Activated T-cell treated with anti-CD3 and anti-CD28 coated beads for 1 hour (primary cell): ENCODE measurements at places on chromosomes 4 and X.

DNA sequence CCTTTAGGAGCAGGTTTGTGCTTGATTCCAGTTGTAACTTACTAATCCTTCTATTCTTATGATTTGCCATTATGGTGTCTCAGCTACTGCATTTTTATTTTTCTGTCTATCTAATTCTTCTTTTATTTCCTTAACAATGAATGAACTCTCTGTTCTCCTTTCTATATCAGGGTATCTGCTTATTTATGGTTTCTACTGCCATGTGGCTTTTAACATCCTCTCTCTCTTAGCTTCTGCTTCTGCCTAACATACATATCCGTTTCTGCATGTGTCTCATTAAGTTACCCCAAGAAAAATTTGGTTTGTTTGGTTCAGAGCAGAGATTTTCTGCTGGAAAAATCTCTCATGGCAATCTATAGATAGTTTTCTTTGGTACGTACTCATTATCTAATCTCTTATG lies 614.4 kb downstream of the RPA4 start:
- no peak for DNase-seq

- DNase-seq = no peak
These were observed 36.0 kb downstream of the TRIML1 start for GRCh38 chr4:188175288-188175687.

DNA sequence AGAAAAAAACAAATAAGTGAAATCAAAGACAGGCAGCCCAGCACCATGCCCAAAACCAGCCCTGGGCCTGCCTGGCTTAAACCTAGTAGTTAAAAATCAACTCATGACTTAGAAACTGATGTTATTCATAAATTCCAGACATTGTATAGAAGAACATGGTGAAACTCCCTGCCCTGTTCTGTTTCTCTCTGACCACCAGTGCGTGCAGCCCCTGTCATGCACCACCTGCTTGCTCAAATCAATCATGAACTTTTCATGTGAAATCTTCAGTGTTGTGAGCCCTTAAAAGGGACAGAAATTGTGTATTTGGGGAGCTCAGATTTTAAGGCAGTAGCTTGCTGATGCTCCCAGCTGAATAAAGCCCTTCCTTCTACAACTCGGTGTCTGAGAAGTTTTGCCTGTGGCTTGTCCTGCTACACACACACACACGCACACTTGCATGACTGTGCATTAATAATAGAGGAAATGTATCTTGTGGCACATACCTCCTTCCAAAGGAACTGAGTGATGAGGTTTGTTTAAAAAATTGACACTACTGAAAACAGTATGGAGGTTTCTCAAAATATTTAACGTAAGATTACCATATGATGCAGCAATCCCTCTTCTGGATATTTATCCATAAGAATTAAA lies 39.2 kb upstream of the UGT2B7 start:
- DNase-seq = no peak

DNA sequence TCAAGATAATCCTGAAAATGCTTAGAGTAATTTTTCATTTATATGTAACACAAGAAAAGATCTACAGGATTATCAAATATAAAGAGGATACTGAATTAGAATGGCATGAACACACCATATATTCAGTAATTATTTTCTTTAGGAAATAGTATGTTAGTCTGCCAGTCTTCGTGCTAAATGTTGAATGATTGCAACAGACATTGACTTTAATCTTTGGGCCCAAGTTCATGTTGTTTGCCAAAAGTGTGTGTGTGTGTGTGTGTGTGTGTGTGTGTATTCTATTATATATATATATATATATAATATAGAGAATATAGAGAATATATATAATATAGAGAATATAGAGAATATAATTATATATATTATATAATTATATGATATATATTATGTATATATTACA lies 186.6 kb downstream of the TMEM47 start:
- DNase-seq = no peak

GRCh38 chr4:10565166-10565780 lies 108.0 kb upstream of the ZNF518B start:
- no peak for DNase-seq

GRCh38 chr4:185775792-185776555 lies 36.0 kb downstream of the SORBS2 start:
- no peak for DNase-seq

DNA sequence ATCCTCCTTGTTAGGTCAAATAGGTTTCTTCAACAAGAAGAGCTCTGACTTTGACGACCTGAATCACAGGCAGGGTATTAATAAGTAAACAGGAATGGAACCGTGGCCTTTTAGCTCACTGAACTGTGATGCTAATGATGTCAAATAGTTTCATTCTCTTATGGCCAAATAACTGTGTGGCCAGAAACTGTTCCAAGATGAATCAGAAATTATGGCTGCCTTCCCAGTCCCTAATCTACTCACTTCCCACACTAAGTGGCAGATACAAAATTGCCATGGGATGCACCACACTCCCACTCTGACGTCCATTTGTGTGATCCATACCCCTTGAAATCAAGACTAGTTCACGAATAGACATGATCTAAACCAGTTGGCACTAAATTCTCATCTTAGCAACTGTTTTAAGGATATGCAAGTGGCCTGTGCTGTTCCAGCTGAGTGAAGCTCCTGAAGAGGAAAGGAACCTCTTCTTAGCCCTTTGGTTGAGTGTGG lies 455.4 kb downstream of the IL15 start:
- DNase-seq = no peak

- peak; percentile 2 for DNase-seq
These were observed 759 bp downstream of the ZC4H2 start for GRCh38 chrX:64975491-64975890.

GRCh38 chr4:11404431-11404830 lies 24.3 kb downstream of the HS3ST1 start:
- DNase-seq = no peak

GRCh38 chr4:119570401-119570800 lies 58.2 kb downstream of the PDE5A start:
- DNase-seq = no peak

- DNase-seq = no peak
These were observed 273.2 kb downstream of the ADGRL3 start for GRCh38 chr4:61473306-61473705.

- DNase-seq = no peak
These were observed 68.5 kb downstream of the CEP44 start for GRCh38 chr4:174352061-174352819.

GRCh38 chrX:154399527-154400368 lies 1.6 kb downstream of the RPL10 start:
- no peak for DNase-seq

GRCh38 chr4:139300431-139301112 lies 733 bp upstream of the NAA15 start:
- DNase-seq = no peak

DNA sequence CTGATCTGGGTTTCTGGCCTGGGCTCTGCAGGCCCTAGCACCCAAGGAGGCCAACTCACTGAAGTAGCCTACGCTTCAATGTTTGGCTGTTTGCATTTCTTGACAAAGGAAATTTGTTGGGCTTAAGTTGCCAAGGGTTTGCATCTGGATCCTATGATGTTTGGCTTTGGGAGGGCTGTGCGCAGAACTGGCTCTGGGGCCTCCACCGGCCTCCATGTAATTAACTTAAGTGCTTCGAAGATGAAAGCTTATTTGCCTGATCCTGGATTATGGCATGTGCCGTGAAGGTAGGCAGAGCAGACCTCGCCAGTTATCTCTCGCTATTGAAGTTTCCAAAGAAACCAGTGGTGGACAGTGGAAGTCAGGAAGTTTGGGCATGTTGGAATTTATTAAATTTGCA lies 124.3 kb upstream of the STX18 start:
- no peak for DNase-seq

- DNase-seq = no peak
These were observed 1.7 kb upstream of the TMEM271 start for GRCh38 chr4:577499-578450.

DNA sequence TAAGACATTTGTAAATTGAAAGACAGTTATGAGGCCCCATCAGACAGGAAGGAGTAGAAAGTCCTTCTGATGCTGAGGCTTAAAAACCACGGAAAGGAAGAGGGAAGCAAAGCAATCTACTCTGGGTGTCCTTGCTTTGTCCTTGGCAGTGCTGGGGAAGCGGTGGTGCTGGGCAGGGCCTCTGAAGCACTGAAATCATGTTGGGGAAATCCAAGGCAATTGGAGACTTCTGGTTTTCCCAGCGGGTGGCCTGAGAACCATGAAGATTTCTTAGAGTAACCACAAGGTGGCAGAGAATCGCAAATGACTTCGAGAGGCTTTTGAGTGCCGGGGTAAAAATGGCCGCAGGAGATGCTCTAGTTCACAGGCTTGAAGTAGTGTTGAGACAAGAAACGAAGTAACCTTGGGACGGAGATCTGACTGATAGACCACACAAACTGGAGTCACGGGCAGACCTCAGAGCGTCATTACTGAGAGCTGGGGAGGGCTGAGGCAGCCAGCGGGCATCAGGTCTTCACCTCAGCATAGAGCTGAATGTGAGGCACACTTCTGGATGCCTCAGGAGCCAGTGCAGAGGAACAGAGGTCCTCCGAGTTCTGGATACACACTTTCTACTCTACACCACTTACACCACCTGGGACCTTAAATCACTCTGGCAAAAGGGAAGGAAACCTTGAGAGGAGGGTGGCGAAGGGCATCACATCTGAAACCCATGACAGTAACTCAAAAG lies 130.7 kb upstream of the GPRIN3 start:
- peak; percentile 11 for DNase-seq

GRCh38 chr4:154511981-154512380 lies 20.4 kb upstream of the DCHS2 start:
- DNase-seq = no peak

- DNase-seq = no peak
These were observed 94.2 kb upstream of the MAMLD1 start for GRCh38 chrX:150268839-150269355.

DNA sequence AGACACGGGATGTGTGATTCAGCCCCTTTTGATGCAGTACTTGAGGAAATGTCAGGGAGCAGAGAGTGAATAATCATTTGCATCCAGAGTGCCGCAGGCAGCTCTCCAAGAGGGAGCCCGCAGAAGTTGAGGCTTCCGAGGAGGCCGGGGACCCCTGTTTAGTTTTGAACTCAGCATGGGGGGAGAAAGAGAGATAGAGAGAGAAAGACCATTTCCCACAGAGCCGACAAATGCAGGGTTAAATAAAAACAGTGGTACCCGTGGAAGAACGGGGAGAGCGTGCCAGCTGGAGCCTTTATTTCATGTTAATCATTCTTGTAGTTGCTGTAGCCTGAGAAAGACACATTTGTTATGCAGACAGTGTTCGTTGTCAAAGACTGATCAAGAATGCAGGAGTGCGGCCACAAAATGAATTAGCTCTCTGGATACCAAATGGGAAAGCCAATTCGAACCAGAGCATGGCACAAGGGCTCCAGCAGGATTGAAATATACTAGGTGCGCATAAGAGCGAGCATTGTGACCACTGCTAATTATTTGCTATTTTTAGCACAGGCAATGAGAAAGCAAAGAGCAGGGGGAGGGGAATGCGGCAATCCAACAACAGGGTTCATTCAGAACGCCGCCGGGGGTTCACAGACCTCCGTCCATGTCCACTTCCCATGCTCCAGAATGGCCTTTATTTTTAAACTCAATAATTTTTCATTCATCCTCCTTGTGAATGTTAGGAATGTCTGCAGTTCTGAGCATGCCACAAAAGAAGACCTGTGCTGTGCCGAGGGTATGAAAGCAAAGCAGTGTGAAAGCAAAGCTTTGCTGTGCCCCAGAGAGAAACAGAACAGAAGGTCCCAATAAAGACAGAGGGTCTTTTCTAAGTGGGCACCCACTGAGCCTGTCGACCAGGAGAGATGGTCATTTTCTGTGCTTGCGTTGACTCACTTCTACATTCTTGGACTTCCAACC lies 243.9 kb upstream of the VCX3A start:
- no peak for DNase-seq

DNA sequence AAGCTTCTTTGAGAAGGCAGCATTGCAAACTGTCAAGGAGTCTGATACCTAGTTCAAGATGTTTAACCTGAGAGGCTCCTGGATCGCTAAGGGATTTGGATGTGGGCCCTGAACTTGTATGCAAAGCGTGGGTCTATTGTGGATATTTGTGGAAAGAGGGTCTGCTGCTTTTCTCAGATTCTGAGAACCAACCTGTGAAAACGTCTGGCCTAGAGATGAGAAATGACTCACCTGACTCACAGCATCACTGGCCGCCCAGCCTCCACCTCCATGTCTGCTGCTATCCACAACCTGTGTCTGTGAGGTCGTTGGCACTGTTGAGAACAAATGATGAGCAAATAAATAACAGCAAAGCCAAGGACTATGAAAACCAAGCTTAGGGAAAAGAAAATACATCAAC lies 33.3 kb upstream of the PROM1 start:
- DNase-seq = no peak

DNA sequence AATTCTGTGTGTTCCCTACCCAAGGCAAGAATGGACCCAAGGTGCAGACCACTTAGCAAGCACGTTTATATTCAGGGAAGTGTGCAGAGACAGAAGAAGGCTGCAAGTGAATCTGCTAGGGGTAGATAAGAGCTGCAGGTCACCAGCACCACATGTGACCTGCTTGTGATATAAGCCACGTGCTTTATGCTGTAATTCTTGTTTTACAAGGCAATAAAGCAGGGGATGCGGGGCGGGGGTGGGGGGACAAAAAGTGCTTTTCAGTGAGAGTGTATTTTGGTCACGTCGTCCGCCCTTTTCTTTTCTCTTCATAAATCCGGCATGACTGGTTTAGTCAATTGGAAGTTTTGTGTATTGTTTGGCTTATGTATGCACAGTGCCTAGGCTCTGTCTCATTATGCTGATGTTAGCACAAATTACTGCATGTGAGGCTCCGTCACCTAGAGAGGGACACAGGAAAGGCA lies 192.7 kb downstream of the RBMX2 start:
- no peak for DNase-seq

DNA sequence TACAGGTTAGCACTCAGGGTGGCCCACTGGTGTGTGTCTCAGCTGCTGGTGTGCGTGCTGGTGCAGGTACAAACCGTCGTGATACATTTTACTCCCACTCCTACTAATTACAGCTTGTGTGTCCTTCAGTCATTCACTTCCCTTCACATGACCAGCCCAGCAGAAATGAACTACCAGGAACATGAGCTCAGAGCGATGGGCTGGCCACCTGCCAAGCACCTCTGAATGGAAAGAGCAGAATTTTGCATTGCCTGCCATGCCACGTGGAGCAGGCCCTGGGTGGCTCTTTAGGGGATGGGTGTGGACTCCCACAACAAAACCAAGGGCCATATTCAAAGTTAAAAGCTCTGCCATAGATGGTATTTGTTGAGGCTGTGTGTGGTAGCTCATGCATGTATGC lies 58.9 kb upstream of the PGM2 start:
- DNase-seq = no peak

- DNase-seq = no peak
These were observed 61.7 kb upstream of the PRSS48 start for GRCh38 chr4:151215295-151215694.

- no peak for DNase-seq
These were observed 33.1 kb downstream of the PDK3 start for GRCh38 chrX:24498181-24498580.
